ENCODE measurements at places on chromosomes 7 and 10.

- DNase-seq = no peak
Measured at GRCh38 chr7:4689668-4690067, 7.6 kb downstream of the FOXK1 start.

- no peak for DNase-seq
Measured at GRCh38 chr10:20944789-20945502, 47.8 kb upstream of the NEBL start.

DNA sequence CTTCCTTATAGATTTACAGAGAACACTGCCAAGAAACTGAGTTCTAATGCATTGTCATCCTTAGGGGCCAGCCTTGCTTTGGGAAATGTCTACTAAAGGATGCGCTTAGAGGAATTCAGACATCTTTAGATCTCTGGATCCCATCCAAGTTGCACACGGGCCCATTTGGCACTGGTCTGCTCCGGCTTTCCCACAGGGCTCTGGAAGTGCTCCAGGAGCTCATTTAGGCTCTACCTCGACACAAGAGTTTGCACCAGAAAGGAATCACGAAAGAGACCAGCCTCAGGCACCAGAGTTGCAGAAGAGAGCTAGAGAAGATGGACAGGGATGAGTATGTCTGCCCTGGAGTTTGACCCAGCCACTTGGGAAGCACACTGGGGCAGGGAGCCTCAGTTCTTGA, 150.1 kb upstream of the TMEM72 start:
- peak; percentile 8 for DNase-seq

DNA sequence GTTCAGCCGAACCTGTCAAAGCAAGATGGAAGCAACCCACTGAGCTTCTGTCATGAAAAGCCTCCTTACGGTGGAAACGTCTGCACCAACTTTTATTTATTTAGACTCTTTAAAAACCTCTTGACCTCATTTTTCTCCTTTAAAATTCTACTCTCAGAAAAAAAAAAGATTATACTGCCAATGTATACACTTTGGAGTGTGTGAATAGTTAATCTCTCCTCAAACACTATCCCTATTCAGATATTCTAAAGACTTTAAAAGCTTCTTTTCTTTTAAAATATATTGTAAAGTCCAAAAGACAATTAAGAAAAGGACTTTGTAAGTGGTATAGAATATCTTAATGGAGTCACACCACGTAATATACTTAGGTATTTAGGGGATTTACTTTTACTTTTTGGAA, 335.2 kb upstream of the SEMA3D start:
- peak; percentile 64 for DNase-seq

DNA sequence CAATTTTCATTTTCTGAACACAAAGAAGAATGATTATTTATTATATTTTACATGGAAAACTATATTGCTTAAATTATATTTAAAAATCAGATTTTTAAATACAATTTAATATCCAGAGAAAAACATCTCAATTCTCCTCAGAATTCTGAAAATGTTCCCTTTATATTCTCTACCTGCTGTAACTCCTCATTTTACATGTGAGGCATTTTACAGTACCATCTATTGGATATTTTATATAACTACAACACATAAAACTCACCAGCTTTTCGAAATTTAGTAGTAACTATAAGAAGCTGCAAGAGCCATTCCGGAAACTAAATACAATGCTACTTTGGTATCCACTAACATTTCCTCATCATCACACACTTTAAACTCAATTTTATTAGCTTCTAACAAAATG, 264.6 kb downstream of the DGKB start:
- no peak for DNase-seq

- no peak for DNase-seq
Measured at GRCh38 chr10:130647341-130647740, 511.1 kb downstream of the GLRX3 start.

Measured in DMS79 (cell line).